ENCODE measurements at places on chromosomes 16 and 17.

DNA sequence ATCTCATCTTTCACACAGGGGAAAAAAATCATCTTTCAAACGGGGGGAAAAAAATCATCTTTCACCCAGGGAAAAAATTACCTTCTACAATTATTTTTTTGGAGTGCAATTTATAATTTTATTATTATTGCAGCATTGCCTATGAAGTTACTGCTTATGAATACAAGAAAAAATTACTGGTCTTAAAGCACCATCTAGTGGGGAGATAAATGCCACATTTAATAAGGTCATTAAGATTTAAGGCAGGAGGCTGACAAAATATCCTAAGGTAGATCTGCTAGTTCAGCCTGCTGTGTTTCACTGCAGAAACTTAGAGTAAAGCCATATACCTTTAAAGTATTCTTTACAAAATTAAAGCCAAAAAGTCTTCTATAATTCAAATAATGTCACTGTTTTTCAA is 13.7 kb downstream of the SHCBP1 start:
- DNase-seq: no peak

GRCh38 chr16:58792188-58792587 is 58.1 kb upstream of the GOT2 start:
- no peak for DNase-seq

DNA sequence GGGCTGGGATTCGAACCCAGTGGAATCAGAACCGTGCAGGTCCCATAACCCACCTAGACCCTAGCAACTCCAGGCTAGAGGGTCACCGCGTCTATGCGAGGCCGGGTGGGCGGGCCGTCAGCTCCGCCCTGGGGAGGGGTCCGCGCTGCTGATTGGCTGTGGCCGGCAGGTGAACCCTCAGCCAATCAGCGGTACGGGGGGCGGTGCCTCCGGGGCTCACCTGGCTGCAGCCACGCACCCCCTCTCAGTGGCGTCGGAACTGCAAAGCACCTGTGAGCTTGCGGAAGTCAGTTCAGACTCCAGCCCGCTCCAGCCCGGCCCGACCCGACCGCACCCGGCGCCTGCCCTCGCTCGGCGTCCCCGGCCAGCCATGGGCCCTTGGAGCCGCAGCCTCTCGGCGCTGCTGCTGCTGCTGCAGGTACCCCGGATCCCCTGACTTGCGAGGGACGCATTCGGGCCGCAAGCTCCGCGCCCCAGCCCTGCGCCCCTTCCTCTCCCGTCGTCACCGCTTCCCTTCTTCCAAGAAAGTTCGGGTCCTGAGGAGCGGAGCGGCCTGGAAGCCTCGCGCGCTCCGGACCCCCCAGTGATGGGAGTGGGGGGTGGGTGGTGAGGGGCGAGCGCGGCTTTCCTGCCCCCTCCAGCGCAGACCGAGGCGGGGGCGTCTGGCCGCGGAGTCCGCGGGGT is at the start of gene CDH1:
Gene CDH1, plus strand, starts transcription at position 247 of the 684 bp plus-strand sequence. Its CDS starts 124 bp downstream, at position 371.
- peak; percentile 13 for DNase-seq

DNA sequence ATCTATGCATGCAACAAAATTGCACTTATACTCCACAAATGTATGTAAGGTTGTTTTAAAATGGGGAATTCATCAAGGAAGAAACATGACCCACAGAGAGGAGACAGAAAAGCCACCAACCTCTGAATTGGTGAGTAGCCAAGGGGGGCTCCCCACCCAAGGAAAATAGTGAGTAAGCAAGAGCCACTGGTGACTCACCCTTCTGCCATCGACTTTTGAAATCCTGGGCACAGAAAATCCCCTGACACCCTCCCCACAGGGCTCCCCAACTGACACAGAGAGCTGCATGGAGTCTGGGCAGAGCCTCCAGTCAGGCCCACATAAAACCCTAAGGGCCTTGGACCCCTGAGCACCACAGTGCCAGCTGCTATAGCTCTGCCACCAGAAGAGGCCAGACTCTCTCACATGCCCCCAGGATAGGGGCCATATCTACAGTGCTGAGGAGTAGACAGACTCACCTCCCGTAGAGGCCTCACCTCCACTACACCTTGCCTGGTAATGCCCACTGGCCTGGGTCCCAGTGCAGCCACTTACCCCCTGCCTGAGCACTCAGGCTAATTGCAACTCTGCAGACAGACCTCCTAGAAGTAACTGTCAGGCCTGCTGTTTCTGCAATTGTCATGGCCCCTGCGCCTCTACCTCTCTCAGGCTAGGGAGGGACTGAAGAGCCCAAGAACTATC is 244.7 kb upstream of the WSB1 start:
- no peak for DNase-seq

DNA sequence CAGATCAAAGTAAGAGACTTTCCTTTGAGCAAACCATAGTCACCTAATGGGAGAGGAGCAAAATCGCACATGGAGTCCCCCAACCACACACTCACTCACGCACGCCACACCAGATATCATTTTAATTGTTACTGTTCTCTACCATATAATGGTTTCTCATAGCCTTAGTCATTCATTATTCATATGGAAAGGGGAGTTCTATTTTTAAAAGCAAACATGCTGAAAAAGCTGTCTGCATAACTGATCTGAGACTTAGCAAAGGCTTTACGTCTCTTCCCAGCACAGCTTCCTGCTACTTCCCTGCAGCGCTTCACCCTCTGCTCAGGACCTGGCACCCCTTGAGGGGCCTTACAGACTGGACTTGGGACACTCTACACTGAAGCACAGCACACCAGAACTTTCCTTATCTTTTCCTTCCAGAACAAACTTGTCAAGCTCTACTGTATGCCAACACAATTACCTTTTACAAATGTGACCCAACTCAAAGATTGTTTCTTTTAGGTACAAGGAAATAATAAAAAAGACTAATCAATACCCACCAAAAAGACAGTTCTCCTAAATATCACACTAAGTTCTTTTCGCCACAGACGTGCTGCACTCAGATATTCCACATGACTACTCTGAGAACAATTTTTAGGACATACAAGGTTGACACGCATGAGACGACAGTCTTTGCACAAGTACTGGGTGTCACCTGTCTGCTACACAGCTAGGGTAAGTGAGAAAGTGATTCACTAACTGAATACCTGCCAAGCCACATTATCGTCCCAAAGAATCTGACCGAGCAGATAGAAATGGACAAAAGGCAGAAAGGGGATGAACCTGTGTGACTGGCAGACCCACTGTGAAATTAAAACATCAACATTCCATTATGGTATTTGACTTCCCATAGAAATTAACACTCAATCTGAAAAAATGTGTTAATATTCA is 21.5 kb downstream of the SRP68 start:
- DNase-seq: no peak

- no peak for DNase-seq
Observed at GRCh38 chr16:82240111-82240510, 70.1 kb upstream of the MPHOSPH6 start.

DNA sequence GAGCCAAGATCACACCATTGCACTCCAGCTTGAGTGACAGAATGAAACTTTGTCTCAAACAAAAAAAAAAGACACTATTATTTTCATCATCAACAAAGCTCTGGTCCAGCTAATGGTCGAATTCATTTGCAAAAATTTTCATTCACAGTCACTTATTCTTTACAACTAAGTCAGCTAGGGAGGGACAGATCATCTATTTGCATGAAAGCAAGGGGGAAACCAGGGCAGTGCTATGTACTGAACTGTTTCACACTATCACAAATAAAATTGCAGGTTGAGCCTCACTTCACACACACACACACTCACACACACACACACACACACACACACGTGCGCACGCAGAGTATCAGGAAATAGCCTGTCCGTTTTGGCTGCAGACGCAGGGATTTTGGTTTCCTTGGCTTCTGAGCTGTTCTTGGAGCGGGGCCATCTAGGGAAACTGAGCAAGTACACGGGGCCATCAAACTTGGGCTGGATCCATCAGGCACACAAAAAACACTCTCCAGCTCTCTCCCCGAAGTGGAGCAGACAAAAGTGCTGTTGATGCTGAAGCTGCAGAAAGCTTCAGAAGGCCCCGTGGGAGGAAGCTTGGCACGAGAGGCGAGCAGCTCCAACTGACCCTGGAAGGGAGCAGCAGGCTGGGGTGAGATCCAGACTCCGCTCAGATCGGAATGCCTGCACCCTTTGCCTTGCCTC is 44.3 kb upstream of the HELZ start:
- DNase-seq: no peak

DNA sequence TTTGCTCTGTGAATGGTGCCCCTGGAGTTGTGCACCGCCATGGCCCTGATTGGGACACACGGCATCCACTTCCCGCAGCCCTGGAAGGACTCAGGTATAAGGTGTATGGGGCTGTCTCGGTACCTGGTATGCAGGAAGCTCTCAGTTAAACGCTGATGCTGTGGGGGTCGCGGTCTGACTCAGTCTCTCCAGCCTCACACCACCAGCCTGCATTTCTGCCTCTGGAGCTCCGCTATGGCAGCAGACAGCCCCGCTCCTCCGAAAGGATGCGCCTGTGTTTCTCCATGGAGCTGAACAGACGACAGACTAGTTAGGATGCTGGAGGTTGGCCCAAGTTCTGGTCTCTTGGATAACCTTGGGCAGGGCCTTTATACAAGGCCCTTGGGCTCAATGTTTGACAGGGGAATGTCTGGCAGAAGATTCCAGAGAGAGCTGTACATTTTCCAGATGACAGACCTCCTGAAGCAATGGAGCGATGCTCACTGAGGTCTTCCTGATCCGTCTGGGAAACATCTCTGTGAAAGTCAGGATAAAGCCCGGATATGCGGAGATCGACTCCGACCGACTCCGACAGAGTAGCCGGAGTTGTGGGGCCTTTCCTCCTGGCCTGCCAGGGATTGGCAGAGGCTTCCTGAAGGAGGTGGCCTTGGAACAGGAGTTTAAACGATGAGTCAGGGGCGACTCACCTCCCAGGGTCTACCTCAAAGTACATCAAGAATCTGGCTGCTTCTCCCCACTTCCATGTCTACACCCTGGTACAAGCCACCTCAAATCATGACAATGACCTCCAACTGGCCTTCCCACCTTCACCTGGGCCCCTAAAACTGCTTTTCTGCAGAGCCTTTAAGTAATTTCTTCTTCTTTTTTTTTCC is 21.9 kb upstream of the BCAR1 start:
- no peak for DNase-seq

- no peak for DNase-seq
Observed at GRCh38 chr17:74512036-74512435, 19.2 kb downstream of the CD300LB start.
